ENCODE measurements at places on chromosomes 3 and 15.

DNA sequence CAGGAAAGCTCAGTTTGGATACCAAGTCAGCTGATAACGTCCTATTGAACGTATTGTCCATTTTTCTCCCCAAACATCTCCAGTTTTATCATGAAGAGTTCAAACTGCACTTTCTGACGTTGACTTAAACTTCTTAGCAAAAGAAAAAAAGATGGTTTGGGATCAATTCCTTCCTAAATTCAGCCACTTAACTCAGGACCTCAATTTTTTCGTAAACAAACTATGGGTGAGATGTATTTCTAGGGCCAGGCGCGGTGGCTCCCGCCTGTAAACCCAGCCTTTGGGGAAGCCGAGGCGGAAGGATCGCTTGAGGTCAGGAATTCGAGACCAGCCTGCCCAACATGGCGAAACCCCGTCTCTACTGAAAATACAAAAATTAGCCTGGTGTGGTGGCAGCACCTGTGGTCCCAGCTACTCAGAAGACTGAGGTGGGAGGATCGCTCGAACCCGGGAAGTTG, 464 bp upstream of the MRPS25 start:
- no peak for DNase-seq

- DNase-seq, result no peak
These were observed 22.5 kb downstream of the CDCP1 start for GRCh38 chr3:45123581-45124269.

GRCh38 chr3:111936967-111937366, 41.9 kb upstream of the ABHD10 start:
- DNase-seq, result no peak

- DNase-seq, result no peak
These were observed 264.0 kb upstream of the DPH6 start for GRCh38 chr15:35810007-35810406.

- DNase-seq, result no peak
These were observed 28.0 kb upstream of the HEG1 start for GRCh38 chr3:125083776-125084175.
